CD4-positive, alpha-beta T cell (primary cell): ENCODE measurements at places on chromosomes 4 and X.

DNA sequence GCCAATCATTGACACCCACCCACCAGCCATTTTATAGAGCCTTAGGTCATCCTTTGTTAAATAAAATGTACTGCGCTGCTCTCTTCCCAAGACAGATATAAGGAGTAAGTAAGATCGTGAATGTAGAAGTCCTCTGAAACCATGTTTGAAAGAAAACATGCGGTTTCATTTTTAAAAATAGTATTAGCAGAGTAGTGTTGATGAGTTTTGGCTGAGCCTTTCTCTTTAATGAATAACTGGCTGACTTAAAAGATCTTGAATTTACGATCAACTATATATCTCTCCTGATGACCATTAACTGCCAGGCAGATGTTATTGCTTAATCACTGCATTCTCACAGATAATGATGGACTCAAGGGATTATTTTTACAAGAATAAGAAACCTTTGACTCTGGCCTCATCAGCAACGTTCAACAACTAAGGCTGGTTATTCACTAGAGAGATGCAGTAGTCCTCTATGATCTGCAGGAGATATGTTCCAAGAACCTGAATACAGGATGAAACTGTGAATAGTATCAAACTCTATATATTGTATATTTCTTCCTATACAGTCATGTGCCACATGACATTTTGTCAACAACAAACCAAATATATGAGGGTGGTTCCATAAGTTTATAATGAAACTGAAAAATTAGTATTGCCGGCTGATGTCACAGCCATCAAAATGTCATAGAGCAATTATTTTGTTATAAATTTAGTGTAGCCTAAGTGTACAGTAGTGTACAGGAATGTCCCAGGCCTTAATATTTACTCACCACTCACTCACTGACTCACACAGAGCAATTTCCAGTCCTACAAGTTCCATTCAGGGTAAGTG, 80.8 kb downstream of the FAM13A start:
- DNase-seq = no peak

- no peak for DNase-seq
Measured at GRCh38 chrX:154011376-154012335, 8.0 kb downstream of the IRAK1 start.

DNA sequence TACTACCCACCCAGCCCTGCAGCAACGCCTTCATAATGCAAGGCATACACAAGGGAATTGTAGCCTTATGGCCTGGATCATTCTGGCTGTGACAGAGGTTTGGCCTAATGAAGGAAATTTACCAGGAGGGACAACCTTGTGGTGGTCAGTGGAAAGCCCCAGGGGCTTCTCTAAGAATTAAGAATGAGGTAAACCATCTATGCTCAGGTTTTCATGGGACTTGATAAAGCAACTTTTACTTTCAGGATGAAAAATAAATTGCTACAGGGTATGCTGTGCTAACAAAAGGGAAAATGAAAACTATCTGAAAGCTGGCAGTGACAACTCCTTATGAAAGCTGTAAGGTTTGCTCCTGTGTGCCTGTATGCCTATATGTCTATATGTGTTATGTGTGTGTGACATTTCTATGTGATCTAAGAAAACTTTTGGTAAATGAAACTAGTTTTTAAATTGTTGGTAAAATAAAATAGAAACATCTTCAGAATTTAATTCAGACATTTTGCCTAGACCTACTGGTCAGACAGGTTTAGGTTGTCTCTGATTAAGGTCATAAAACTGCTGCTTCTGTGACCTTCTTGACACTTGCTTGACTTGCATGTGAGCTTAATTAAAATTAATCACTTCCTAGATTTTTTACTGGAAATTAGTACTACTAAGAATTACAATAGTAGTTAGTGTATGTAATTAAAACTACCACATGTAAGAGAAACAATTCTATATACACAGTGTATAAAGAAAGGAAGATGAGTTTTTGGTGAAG, 19.9 kb upstream of the TXK start:
- DNase-seq = no peak

GRCh38 chrX:48101443-48101842, 29.0 kb upstream of the SPACA5B start:
- DNase-seq = no peak

DNA sequence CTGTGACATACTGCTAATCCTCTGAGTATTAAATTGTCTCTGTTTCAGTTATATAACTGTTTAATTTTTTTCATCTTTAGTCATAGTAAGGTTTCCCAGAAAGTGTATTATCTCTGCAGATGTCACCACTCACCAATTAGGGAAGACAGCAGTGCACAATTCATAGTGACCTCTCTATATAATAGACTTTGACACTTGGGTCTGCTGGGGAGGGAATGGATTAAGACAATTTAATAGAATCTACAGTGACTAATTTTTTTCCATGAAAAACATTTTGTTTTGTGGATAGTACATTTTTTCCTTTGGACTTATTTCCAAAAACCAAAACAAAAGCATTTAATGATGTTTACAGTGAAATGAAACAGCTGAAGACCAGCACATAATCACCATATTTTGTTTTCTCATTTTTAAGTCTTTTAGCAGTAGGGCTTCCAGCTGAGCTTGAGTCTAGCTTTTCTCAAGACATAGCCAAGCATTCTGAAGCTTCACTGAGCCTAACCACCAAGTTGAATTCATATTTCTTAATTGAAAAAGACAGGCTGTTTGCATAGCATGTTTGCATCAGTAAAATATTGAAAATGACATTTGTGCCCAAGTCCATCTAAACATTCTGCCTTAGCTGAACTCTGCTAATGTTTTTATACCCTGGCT, 69.5 kb downstream of the PCDH19 start:
- no peak for DNase-seq
